ENCODE measurements at places on chromosomes 6 and 20.

- DNase-seq: no peak
Observed at GRCh38 chr20:46811224-46812084, 83.2 kb upstream of the EYA2 start.

GRCh38 chr20:39213476-39214145, 251.5 kb downstream of the DHX35 start:
- no peak for DNase-seq

DNA sequence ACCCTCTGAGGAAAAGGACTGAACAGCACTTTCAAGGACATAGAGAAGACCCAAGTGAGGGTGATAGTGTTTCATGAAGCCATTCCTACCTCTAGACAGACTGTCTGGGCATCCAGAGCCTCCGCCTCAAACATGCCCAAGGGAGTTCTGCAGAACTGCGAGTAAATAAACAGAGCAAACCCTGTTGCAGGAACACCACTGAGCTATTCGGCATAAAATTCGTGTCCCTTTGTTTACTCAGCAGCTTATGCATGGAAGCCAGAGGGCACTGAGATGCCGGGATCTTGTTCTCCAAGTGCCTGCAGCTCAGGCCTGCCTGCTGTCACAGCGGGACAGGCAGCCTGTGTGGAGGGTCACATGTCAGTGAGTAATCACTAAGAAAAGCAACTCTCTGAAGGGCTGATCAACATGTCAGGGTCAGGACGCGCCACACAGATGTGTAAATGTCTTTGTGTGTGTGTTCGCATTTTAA, 164.9 kb upstream of the HEY2 start:
- no peak for DNase-seq

- no peak for DNase-seq
Observed at GRCh38 chr6:144181639-144182038, 31.3 kb downstream of the STX11 start.

GRCh38 chr20:8780915-8781314, 288.0 kb upstream of the PLCB4 start:
- no peak for DNase-seq

DNA sequence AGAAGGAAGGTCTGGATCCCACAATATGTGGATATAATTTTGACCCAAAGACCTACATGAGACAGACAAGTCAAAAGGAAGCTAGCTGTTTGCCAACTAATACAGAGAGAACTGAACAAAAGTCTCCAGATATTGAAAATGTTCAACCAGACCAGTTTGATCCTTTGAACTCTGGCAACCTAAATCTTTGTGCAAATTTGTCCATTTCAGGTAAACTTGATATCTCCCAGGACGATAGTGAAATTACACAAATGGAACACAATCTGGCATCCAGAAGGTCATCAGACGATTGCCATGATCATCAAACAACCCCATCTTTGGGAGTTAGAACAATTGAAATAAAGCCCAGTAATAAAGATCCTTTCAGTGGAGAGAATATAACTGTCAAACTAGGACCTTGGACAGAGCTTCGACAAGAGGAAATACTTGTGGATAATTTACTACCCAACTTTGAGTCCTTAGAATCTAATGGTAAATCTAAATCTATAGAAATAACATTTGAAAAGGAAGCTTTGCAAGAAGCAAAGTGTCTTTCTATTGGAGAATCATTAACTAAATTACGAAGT, 41.9 kb upstream of the SDHAF4 start:
- DNase-seq: no peak

Data from natural killer cell treated with Interleukin-12 subunit alpha and Interleukin-12 subunit beta and Interleukin-15 and Interleukin-18, amount 100 ng/mL, for 72 hours (primary cell).